Activated CD8-positive, alpha-beta memory T cell treated with anti-CD3 and anti-CD28 coated beads for 36 hours (primary cell): ENCODE measurements at places on chromosomes 1 and 21. TPM values are rescaled to one million over a fixed set of nuclear protein-coding genes. Genes with fewer than 3 reads are reported as not detected.

The RIIAD1 gene
- not detected for total RNA-seq

The OR2T29 gene
- not detected for total RNA-seq

The CCDC190 gene
- not detected for total RNA-seq

The RGS16 gene
- total RNA-seq = 77.5 TPM

The OR2L2 gene
- 0.06 TPM for total RNA-seq

The INSRR gene
- not detected for total RNA-seq

The NTNG1 gene
- total RNA-seq = 0.42 TPM

The C8B gene
- not detected for total RNA-seq

The ALDH4A1 gene
- total RNA-seq = 9.0 TPM

The RGS8 gene
- not detected for total RNA-seq
